ENCODE measurements at places on chromosomes 5 and 9.

GRCh38 chr5:147567917-147568598 is 58.2 kb upstream of the DPYSL3 start:
- no peak for DNase-seq

- peak; percentile 85 for DNase-seq
These were observed 59.1 kb downstream of the ABCA1 start for GRCh38 chr9:104868687-104869404.

GRCh38 chr9:8206720-8207119 is 407.1 kb upstream of the DMAC1 start:
- no peak for DNase-seq

- DNase-seq = no peak
These were observed 363.3 kb upstream of the GRIN3A start for GRCh38 chr9:102101723-102102122.

- no peak for DNase-seq
These were observed 497.7 kb upstream of the MEF2C start for GRCh38 chr5:89380635-89381034.

DNA sequence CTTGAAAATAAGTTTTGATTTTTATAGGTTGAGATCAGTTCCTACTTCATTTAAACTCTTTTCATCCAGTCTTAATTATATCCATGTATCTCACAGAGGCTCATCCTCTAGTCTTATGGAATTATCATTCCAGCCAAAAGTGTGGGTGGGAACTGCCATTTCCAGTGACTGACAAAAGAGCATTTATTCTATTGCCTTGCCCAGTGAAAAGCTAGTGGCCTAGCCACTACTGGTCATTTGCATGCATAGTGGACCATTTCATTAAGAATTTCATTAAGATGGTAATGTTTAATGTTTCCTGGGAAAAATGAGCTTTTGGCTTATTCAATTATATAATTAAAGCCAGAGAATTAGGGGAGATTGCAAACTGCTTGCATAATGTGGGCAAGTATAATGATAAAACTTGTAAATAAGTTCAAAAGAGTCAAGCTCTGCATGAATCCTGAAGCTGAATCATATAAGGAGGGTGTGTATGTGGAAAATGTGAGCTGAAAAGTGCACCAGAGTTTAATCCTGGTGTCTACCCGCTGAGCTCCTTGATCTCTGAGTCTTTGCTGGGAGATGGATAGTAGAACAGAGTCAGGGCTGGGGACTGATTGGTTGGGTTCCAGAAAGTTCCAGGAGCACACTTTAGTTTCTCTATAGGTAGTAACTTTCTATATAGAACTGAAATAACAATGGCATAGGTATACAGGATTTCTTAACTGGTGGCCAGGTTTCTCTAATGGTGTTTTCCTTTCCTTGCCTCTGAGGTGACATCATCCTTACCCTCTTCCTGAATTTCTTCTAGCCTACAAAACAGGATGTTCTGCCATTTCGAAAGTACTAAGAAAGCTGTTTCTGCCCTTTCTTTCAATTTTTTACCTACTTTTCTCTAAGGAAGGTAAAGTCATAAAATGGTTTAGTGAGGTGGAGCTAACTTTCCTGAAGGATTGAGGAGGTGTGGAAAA is 78.5 kb downstream of the KIF4B start:
- DNase-seq = no peak

DNA sequence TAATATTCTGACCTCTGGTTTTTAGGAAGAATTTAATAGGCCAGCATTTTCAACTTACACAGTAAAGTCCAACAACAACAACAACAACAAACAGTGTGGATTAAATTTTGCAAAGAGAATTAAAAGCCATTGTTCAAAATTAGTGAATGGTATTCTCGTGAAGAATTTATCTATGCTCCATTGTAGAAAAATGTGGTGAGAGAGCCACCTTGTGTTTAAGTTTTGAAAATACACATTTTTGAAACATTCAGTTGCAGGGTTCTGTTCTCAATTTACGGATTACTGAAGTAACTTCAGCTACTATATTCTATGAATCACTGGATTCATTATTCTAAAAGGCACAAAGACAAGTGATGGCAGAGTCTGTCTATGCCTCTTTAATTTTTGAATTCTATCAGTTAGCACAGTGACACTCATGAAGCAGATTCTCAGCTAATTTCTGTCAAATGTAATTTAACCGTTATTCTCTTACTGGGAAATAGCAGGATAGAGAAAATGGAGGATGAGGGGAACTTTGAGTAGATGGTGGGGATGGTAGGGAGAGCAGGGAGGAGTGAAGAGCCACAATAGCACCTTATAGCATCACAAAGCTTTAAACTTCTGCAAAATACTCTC is 11.0 kb downstream of the CCDC152 start:
- no peak for DNase-seq

- DNase-seq = no peak
These were observed 41.8 kb upstream of the KCNMB1 start for GRCh38 chr5:170430866-170431437.

DNA sequence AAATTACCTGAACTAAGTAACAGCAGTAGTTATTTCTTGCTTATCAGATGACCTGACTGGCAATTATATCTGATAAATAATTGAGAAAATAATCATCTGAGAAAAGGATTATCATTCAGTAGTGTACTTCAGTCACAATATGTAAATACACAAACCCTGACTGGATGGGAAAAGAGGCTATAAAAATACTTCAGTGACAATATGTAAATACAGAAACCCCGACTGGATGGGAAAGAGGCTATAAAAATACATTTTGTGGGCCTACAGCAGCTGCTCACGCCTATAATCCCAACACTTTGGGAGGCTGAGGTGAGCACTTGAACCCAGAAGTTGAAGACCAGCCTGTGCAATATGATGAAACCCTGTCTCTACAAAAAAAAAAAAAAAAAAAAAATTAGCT is 11.1 kb downstream of the UBAP2 start:
- no peak for DNase-seq

GRCh38 chr5:172410160-172410559 is 44.2 kb downstream of the SH3PXD2B start:
- DNase-seq = no peak

- no peak for DNase-seq
These were observed 238.0 kb downstream of the ENC1 start for GRCh38 chr5:74402553-74402952.

- DNase-seq = no peak
These were observed 614.7 kb downstream of the CSNK1G3 start for GRCh38 chr5:124126504-124127217.

DNA sequence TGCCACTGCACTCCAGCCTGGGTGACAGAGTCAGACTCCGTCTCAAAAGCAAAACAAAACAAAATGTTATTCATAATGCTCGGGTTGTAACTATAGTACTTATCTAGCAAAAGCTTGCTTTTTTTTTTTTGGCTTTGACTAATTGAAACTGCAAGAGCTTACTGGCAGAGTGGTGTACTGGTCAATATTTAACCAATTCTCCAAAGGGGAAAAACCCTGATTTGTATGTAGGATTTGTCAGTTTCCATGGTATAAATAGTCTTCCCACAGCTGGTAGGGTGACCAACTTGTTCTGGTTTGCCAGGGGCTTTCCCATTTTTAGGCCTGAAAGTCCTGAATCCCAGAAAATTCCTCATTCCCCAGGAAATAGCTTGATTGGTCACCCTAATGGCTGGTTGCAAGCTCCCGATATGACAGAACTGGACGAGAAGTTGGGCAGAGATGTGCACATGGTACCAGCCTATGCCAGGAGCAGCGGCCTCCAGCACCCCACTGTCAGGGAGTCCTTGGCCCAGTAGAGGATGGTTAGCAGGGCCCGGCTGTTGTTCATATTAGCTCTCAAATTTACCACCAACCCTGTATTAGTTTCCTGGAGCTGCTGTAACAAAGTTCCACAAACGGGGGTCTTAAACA is 58.0 kb downstream of the FXN start:
- no peak for DNase-seq

DNA sequence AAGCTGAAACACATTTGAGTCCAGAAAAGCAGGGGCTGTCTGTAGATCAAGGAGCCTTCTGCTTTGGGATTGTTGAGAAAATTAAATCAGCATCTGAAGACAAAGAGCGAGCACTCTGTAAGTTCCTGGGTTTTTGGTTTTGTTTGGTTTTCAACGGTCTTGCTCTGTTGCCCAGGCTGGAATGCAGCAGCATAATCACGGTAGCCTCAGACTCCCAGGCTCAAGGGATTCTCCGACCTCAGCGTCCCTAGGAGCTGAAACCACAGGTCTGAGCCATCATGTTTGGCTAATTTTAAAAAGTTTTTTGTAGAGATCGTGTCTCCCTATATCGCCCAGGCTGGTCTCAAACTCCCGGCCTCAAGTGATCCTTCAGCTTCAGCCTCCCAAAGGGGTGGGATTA is 266.5 kb upstream of the ADAMTS16 start:
- no peak for DNase-seq

GRCh38 chr5:177555665-177556064 is 1.3 kb upstream of the FAM193B start:
- no peak for DNase-seq

GRCh38 chr5:166726406-166726805 is 1565.0 kb upstream of the WWC1 start:
- DNase-seq = no peak

- DNase-seq = no peak
These were observed 6.6 kb upstream of the PCSK1 start for GRCh38 chr5:96439477-96440184.

- DNase-seq = no peak
These were observed 15.7 kb upstream of the TSSK1B start for GRCh38 chr5:113450462-113450861.

DNA sequence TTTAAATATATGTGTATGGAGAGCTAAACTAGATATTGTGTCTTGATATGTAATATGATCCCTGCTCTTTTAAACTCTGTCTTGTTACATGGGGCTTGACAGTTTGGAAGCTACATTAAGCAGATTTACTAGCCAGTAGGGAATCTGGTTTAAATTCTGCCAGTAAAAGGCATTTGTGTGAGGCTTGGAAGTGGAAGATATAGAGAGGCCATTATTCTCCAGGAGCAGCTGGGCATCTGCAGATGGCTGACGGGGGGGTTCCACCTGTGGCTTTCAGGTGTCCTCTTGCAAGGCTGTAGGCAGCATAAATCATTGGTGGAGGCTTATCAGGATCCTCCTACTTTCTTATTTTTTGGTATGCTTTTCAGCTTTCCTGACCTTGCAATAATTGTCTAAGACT is 179.1 kb upstream of the FBXL7 start:
- no peak for DNase-seq

DNA sequence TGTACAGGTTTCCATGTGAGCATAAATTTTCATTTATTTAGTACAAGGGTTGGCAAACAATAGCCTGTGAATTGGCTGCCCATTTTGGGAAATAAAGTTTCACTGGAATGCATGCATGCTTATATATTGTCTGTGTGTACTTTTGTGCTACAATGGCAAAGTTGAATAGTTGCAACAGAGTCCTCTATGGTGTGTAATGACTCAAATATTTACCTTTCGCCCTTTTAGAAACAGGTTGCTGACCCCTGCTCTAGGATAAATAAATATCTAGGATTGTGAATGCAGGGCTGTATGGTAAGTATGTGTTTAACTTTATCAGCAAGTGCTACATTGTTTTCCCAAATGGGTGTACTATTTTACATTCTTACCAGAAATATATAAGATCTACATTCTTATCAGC is 47.2 kb downstream of the XRCC4 start:
- no peak for DNase-seq
